Fibroblast of lung (primary cell): ENCODE measurements at places on chromosomes 12 and 14. TPM values are rescaled to one million over a fixed set of nuclear protein-coding genes. Genes with fewer than 3 reads are reported as not detected.
A peak's percentile ranks its signal among the peaks of the same experiment; 100 is the strongest.

- no peak for DNase-seq
Measured at GRCh38 chr14:21923820-21924219, 250.2 kb upstream of the OR4E1 start.

DNA sequence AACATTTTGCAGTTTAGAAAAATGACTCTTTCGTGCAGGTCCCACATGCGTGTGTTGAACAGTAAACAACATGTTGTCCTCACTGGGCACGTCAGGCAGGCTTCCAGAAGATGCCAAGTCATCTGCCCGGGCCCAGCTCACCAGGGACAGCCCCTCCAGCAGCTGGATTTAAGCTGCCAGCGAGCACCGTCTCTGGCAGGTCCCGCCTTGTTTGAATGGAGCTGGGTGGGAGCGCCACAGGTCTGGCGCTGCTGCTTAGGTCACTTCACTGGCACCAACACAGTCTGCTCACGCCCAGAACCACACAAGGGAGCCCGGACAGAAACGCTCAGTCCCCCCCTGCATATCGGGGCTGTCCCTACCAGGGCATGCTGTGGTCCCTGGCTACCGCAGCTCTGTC lies 33.1 kb upstream of the MMP17 start:
- DNase-seq, result no peak

DNA sequence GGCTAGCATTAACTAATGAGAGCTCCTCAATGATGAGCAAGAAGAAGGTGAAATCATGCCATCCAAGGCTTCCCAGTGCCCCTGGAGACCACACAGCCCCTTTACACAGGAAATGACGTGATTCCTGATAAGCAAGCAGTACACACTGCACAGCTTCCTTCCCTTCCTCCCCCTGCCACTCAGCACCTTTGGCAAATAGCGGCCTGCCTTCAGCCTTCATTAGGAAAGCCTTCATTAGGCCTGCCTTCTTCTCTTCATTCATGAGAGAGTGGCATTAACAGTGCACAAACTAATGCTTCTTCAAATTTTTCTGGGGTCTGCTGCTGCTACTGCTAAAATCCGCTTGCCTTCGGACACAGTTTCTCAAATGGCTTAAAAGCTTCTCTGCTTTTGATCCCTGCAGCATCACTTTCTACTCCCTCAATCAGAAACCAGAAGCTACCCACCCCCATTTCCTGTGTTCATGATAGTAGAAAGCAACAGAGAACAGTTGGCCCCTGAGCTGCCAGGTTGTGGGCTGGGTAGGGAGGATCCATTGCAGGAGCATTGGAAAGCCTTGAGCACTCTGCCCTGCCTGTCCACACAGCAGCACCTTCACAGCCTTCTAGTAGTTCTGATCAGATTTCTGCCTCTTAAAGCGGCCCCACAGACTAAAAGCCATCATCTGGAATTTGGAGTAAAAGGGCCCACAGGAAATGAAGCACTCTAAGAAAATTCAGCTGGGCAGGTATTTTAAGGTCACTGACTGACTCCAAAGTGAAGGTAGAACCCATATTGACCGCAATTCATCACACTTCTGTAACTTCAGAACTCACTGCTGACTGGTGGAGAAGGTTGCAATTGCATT lies 103.8 kb upstream of the ETV6 start:
- DNase-seq, result no peak

DNA sequence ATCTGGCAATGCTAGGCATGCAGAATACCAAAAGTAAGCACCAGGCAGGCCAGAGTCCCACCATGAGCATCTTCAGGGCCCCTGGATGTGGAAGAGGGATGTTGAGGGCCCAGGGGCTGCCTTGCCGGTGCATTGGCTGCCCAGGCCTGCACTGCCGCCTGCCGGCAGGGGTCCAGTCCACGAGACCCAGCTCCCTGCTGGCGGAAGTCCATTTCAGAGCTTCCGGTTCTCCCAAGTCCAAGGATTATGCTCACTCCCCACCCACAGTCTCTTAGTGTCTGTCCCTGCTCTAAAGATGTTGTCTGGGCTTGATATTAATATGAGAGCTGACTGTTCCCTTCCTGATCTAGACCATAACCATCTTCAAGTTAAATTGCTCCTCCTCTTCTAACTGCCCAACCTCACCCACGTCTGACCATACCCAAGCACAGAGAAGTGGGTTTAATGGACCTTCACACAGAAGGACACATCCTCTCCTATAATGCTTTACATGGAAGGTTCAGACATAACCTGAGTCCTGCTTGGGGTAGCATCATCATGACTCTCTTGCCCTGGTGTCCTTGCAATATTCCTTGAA lies 117.4 kb downstream of the DAD1 start:
- DNase-seq, result peak; percentile 50

GRCh38 chr14:99737451-99737951 lies 53.4 kb downstream of the CYP46A1 start:
- DNase-seq, result no peak

- DNase-seq, result no peak
Measured at GRCh38 chr12:49305762-49306510, 11.0 kb downstream of the PRPH start.

GRCh38 chr12:111056618-111057521 lies 136.5 kb upstream of the MYL2 start:
- DNase-seq, result no peak

TAS2R19 gene
- total RNA-seq, result 3.1 and 5.3 TPM in 2 replicates

- DNase-seq, result no peak
Measured at GRCh38 chr12:64583771-64584421, 26.4 kb upstream of the RASSF3 start.

DNA sequence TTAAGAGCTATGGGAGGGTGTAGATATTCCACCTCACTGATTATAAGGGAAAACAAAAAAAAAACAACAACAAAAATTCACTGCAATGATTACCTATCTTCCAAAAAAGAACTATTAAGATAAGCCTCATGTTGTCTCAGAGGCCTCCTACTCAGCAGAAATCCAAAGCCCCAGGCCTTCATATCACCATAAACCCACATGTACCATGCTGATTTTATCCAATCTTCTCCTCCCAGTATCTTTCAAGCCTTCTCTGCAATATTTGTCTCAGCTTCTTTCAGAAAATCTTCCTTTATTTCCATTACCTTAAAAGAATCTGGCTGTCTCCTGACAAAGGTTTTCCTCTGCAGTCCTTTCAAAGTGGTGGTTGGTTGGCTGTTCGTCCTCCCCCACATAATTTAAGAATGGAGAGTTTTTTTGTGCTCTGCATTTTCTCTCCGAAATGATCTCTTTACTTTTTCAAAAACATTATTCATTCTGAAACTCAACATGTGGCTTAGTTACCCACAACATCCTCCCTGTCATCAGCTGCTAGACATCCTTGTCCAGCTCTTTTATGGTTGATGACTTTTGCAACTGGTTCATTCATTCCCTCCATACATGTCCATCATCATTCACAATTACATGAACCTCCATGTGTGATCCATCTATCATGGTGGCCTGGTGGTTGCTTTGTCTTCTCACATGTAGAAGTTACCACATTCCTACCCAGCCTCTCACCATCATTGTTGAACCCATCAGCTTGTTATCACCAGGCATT lies 2.9 kb upstream of the EPYC start:
- no peak for DNase-seq

- no peak for DNase-seq
Measured at GRCh38 chr12:131096681-131097181, 143.0 kb downstream of the ADGRD1 start.

- no peak for DNase-seq
Measured at GRCh38 chr12:32605326-32606095, 73.6 kb upstream of the DNM1L start.

DNA sequence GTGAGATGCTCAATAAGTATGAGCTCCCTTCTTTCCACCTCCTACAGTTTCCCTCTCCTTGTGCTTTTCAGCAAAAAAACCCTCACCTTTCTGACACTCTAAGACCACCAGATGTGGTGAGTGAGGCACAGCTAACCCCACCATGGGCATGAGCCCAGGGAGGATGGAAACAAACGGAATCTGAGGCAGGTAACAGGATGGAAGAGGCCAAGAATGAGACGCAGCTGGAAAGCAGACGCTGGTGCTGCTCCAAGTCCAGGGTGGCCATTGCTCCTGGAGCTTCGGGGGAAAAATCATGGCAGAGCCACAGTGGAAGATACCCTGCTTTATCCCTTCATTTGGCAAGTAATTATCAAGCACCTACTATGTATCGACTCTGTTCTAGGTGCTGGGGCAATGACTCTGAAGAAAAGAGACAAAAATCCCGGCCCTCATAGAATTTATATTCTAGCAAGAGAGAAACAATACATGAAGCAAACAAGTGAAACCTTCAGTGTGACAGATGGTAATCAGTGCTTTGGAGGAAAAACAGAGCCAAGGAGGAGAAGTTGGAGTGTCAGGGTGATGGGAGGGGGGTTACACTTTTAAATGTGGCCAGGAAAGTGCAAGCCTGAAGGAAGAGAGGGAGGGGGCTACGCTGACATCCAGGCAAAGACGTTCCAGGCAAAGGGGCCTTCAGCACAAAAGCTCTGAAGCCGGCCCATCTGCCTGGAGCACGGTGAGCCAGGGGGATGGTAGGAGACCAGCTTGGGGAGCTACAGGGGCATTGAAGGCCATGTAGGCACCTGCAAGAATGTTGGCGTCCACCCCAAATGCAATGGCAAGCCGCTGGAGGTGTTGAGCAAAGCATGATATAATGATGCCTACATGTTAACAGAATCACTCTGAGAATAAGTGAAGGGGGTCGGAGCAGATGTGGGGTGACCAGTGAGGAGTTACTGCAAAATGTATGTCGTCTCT lies 154.2 kb downstream of the DPF3 start:
- no peak for DNase-seq

PPFIA2 gene
- 0.26 and 2.1 TPM in 2 replicates for total RNA-seq

GRCh38 chr12:96121271-96121711 lies 72.9 kb upstream of the ELK3 start:
- DNase-seq, result peak; percentile 20

GRCh38 chr14:21536418-21537089 lies 10.4 kb upstream of the SALL2 start:
- DNase-seq, result no peak

ERC1 gene
- total RNA-seq, result 34.5 and 46.5 TPM in 2 replicates

RFX4 gene
- total RNA-seq, result not detected in 2 replicates

DNA sequence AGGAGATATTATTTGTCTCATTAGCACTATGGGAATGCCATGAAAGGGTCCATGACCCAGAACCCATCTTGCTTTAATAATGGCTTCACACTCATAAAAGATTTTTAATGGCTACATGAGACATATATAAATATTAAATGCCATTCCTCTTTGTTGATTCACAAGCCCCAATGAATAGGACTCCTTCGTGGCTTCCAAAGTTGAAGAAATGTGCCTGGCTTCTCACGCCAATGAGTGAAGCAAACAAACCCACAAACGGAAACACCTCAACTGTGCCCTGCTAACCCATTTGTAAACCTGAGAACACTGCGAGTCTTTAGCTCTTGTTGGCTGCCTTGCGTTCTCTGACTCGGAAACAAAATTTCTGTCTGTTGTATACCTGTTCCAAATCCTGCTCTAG lies 381.7 kb upstream of the DDHD1 start:
- peak; percentile 39 for DNase-seq

DNA sequence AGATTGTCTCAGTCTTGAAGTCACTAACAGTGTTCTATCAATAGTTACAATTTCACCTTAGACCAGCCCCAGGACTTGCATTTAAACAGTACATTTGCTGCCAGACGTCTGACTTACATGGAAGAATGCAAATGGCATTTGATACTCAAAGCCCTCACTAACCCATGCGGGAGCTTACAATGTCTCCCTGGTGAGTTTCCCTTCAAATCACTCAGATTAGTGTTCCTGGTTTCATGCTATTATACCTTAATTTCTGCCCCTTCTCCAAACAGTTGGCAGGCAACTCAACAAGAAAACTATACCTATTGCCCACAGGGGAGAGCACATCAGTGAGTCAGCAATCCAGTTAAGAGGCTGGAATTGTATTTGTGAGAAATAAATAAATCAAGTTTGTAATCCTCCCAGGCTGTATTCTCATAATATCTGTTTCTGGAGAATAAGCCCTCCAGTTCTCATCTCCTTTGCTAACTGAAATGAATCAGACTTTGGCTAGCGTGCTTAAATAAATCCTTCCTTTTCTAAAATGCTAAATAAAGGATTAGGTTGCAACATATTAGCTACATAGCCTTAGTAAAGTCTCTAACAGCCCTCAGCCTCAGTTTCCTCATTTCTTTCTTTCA lies 23.7 kb downstream of the GSTZ1 start:
- no peak for DNase-seq

GRCh38 chr12:92272061-92272964 lies 126.7 kb upstream of the BTG1 start:
- no peak for DNase-seq
